ENCODE measurements at places on chromosomes 6 and 20.

DNA sequence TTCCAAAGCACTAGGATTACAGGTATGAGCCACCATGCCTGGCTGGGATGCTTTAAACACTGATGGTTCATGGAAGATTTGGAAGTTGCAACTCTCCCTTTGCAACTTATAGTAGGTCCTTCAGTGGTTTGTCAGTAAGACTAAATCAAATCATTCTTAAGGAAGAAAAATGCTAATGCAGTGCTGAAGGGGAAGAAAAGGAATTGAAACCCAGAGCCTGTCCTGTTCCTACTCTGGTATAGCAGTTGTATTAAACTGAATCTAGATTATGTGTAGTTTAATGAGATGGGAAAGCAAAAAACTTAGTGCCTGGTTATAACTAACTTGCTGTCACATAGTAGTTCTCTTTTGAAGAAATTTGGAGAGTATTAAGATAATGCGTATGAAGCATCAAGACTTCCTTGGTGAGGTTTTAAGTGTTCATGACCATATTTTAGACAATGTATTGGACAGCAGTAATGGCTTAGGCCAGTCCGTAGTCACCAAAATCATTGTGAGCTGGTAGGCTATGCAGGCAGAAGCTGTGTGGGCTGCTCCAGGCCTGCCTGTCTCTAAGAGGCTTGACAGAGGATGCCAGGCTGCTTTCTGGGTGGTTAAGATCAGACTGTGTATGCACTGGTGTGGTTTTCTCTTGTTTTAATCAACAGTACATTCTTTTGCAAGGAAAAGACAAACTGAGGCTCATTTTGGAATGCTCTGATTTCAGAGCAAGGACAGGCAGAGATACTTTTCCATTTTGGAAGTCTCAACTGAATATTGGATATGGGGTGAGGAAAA lies 14.0 kb downstream of the PAQR8 start:
- DNase-seq: no peak

GRCh38 chr20:17562804-17563305 lies 7.0 kb upstream of the DSTN start:
- DNase-seq: no peak

DNA sequence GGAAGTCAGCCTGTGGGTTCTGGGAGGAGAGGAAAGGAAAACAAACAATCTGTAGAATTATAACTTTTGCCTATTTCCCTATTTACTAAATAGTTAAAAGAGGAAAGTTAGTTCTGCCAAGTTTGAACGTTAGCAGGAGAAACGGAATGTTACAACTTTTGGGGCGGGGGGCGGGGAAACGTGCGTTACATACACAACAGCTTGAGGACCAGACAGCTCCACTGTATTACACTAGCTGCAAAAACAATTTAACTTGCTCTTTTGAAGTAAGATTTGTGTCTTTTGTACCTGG lies 498 bp upstream of the PRDM1 start:
- no peak for DNase-seq

- no peak for DNase-seq
Observed at GRCh38 chr6:74577619-74578018, 628.2 kb downstream of the COL12A1 start.

DNA sequence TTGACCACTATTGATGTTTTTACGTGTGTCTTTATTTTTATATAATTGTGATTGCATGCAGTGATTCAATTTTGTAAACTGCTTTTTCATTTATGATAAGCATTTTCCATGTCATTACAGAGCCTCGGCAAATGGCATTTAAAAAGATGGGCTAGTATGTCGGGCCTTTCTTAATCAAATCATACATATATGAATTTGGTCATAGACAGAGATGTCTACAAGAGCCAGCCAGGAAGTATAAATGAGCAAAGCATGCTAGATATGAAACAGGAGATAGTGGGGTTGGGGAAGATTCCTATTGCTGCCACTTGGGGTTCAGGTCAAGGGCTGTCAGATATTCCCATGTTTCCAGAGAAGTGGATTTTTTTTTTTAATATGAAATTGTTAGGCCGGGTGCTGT lies 20.0 kb downstream of the KIF3B start:
- no peak for DNase-seq

- no peak for DNase-seq
Observed at GRCh38 chr6:70370496-70370895, 42.8 kb upstream of the FAM135A start.

DNA sequence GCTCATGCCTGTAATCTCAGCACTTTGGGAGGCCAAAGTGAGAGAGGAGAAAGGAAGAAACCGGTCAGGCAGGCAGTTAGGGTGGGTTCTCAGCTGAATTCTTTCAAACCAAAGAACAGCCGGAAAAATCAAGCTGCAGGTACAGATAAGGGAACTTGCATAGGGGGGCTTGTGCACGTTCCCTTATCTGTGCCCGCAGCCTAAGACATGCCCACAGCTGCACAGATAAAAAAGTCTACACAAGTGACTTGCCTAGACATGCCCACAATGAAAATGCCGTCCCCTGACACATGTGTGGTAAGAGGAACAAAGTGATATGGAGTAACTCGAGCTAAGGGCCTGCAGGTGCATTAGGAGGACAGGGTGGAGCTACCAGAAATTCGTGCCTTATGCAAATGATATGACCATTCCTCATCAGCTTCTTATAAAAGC lies 175.8 kb upstream of the SALL4 start:
- no peak for DNase-seq

- peak; percentile 71 for DNase-seq
Observed at GRCh38 chr6:105591053-105591452, 188.2 kb upstream of the PREP start.

- DNase-seq: no peak
Observed at GRCh38 chr6:46652603-46653438, at the start of the genes CYP39A1 and SLC25A27. TSS of gene CYP39A1 (minus strand) at chr6:46652818. CDS start at chr6:46652582, 236 bp downstream. TSS of gene SLC25A27 (plus strand) at chr6:46652975. CDS start at chr6:46653193, 218 bp downstream.

- no peak for DNase-seq
Observed at GRCh38 chr6:136718476-136718875, 73.8 kb downstream of the MAP3K5 start.

DNA sequence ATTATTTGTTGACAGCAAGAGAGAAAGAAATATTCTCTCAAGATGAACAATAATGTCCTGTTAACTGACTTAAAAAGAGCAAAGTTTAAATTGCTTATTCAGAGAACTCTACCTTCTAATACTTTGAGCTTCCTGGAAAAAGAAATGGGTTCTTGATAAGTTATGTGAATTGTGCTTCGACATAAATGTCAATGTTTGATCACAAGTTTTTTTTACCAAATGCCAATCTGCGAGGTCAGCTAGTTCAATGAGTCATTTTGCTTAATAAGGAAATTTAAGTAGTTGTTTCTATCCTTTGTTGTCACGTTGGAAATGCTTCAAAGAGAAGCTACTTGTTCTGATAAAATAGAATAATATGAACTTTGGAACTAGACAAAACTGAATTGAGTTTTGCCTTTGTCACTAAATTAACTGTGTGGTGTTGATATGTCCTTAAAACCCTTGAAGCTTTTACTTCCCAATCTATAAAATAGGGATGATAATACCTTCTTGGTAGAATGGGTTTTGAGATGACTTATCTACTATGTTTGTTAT lies 642.1 kb upstream of the FLRT3 start:
- no peak for DNase-seq

DNA sequence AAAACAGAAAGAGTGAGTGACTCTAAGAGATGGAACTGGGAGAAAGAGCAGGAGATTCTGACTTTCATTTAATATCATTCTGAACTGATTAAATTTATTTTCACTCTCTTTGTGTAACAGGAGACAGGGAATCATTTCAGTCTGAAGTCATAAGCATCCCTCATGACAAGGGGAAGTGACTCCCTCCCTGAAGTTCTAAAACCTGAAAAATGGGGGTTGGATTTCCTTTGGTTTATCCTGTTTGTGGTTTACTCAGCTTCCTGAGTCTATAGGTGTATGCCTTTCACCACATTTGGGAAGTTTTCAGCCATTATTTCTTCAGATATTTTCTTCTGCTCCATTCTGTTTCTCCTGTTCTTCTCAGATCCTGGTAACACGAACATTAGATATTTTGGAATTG lies 3.4 kb upstream of the FKBP1A start:
- DNase-seq: no peak

DNA sequence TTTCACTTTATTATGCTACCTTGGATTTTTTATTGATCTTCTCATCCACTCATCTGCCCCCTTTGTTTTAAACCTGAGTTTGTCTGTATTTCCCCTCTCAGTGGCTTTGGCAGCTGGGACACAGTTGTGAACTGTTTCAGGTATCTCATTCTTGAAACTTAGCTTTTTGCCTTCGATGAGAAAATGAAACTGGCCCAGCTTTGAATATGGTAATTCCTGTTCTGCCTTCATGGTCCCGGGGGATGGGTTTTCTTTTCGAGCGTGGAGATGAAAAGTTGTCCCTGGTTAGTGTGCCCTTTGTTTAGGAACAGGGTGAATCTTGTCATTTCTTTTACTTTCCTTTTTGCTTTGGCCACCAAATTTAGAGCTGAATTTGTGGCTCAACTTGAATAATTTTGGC lies 25.6 kb downstream of the DHX35 start:
- no peak for DNase-seq

- no peak for DNase-seq
Observed at GRCh38 chr6:152142105-152142504, 334.6 kb downstream of the ESR1 start.

GRCh38 chr6:163331245-163331644 lies 83.3 kb upstream of the QKI start:
- no peak for DNase-seq

DNA sequence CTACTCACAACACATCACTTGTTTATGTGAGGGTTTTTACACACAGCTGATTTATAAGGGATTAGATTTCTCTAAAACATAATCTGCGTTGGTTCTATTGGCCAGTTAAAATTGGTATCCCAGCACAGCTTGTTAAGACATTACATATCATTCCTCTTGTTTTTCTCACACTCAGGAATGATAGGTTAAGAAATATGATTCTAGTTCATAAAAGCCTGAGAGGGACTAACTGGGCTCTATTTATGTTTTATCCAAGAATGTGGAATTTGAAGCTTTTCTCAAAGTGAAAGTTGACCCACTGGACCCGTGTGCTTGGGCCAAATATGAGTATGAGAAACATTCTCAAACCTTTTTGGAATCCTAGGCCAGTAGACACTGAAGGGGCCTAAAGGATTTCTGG lies 117.3 kb downstream of the TMEM170B start:
- no peak for DNase-seq

- peak; percentile 100 for DNase-seq
Observed at GRCh38 chr6:31559958-31560696, 12.0 kb upstream of the LTA start.

DNA sequence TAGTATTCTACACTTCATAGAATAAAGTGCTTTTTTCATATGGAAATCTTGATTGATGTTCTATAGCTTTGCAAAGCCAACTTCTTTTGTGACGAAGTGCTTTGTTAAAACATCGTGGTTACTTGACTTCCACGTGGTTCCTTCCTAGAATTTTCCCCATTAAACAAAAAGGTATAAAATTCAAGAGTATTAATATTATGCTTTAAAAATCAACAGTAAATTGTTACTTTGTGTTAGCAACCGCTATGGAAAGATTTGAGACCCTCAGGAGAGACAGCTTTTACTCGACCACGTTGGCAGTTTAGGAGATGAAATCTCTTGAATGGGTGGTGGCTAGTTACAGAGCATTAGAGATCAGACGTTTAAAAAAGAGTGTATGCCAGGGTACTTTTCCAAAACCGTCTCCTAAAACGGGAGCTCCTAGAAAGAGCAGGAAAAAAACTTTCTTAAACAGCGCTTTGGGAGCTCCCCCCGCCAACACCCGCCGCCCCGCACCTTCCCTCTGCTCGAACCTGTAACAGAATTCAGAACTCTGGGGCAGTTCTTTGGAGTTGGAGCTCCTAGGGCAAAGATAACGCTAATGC lies 920 bp downstream of the GJA1 start:
- DNase-seq: no peak

DNA sequence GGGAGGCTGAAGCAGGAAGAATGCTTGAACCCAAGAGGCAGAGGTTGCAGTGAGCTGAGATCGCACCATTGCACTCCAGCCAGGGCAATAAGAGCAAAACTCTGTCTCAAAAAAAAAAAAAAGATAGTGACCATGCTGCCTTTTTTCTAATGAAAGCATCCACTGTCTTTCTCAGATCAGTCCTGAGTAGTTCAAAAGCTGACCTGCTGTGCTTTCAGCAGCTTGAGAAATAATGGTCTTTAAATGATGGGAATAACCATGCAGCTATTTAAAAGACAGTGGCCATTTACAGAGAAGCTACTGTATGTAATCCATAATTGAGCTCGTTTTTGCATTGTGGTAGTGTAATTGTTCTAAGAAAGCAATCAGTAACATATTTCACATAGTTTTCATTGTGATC lies 36.1 kb downstream of the DSTN start:
- no peak for DNase-seq

DNA sequence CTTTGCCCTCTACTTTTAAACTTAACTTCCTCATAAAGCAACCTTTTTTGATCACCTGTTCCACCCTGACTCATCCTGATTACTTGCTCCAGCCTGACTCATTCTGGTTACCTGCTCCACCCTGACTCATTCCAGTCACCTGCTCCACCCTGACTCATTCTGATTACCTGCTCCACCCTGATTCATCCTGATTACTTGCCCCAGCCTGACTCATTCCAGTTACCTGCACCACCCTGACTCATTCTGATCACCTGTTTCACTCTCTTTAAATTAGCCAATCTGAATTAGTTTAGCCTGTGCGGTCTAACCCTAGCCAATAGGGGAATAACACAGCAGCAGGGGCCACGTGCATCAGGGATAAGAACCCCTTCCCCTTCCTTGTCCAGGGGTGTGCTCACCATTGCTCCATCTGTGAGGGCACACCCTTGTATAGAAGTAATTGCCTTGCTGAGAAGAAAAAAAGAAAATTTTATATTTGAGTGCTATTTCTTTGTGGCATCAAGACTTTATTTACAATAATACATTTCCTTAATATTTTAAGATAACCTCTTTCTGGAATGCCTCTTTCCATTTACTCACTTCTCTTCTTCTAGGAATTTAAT lies 17.9 kb downstream of the HLA-G start:
- no peak for DNase-seq

GRCh38 chr6:136793363-136793762 lies 1.1 kb upstream of the MAP3K5 start:
- no peak for DNase-seq

DNA sequence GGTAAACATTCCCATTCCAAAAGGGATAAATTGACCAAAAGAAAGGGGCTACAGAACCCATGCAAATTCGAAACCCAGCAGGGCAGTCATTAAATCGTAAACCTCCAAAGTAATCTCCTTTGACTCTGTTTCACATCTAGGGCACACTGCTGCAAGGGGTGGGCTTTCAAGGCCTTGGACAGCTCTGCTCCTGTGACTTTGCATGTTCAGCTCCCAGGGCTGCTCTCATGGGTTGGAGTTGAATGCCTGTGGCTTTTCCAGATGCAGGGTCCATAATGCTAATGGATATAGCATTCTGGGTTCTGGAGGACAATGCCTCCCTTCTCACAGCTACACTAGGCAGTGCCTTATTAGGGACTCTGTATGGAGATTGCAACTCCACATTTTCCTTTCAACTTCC lies 211.9 kb upstream of the MANEA start:
- DNase-seq: no peak

- DNase-seq: no peak
Observed at GRCh38 chr6:105045526-105045925, 88.6 kb downstream of the LIN28B start.

DNA sequence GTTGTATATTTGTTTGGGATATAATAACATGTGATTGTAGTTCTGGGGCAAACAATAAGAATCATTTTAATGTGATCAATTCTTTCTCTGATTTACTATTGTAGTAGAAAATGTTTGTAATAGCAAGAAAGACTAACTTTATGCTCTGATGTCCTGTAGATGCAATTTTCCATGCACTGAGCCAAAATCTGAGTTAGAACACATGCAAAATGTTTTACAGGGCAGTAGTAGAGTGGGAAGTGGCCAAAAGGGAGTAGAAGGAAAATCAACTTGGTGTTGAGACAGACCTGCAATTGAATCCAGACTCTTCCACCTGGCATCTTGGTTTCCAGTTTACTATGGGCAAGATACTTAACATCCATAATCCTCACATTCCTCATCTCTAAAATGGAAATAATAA lies 93.5 kb upstream of the BMP5 start:
- DNase-seq: no peak

Measured in AML-193 (cell line).